IgD-negative memory B cell (primary cell): ENCODE measurements at places on chromosomes 1 and 21. TPM values are rescaled to one million over a fixed set of nuclear protein-coding genes. Genes with fewer than 3 reads are reported as not detected.

The NPHS2 gene
- not detected for polyA plus RNA-seq

The FCRL6 gene
- 2.1 TPM for polyA plus RNA-seq

The CDC20 gene
- 0.58 TPM for polyA plus RNA-seq

The ARHGAP30 gene
- 138 TPM for polyA plus RNA-seq

The XKR8 gene
- polyA plus RNA-seq, result 17.0 TPM
